Sigmoid colon (tissue), 7 donors: ENCODE measurements at places on chromosomes 4 and X.

- DNase-seq = peak; percentile 78
These were observed at the start of gene EPHA5 for GRCh38 chr4:65670331-65671031. EPHA5 (minus strand) TSS chr4:65670489; CDS start chr4:65669742, 747 bp downstream.

GRCh38 chr4:95095348-95095974, 337.7 kb downstream of the BMPR1B start:
- no peak for DNase-seq

DNA sequence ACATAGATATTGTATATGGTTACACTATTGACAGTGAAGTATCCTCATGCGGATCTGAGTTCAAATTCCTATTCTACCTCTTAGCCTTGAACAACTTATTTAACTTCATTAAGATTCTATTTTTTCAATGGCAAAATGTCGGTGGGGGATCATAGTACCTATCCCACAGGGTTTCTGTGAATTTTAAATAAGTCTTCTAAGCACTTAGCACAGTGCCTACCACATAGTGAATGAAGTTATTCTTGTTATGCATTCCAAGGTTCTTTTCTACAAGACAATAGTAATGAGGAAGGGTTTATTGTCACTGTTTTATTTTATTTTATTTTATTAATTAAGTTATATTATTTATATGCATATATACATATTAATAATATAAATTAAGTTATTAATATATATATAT, 8.8 kb upstream of the ENAM start:
- no peak for DNase-seq

GRCh38 chr4:100827756-100828155, 309.9 kb upstream of the EMCN start:
- DNase-seq = no peak

GRCh38 chrX:29257521-29257920, 670.3 kb downstream of the IL1RAPL1 start:
- DNase-seq = no peak

GRCh38 chr4:115376866-115377265, 263.4 kb upstream of the NDST4 start:
- no peak for DNase-seq

GRCh38 chr4:7677799-7678301, 243.1 kb upstream of the PSAPL1 start:
- no peak for DNase-seq

DNA sequence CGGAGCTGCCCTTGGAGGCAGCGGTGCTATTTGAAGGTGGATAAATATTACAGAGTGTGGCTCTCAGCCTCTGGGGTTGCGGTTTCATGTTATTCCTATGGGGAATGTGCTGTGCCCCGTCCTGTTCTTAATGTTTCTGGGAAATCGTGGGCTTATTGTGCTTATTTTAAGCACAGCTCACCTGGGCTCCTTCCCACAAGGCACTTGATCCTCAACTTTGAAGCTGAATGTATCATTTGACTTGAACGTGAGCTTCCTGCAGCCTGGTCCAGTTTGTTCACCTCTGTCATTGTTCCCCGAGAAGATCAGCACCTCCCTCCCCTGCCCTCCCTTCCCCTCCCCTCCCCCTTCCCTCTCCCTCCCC, 3.9 kb downstream of the SORCS2 start:
- peak; percentile 32 for DNase-seq

GRCh38 chr4:6095023-6095752, 77.0 kb upstream of the C4orf50 start:
- peak; percentile 14 for DNase-seq

DNA sequence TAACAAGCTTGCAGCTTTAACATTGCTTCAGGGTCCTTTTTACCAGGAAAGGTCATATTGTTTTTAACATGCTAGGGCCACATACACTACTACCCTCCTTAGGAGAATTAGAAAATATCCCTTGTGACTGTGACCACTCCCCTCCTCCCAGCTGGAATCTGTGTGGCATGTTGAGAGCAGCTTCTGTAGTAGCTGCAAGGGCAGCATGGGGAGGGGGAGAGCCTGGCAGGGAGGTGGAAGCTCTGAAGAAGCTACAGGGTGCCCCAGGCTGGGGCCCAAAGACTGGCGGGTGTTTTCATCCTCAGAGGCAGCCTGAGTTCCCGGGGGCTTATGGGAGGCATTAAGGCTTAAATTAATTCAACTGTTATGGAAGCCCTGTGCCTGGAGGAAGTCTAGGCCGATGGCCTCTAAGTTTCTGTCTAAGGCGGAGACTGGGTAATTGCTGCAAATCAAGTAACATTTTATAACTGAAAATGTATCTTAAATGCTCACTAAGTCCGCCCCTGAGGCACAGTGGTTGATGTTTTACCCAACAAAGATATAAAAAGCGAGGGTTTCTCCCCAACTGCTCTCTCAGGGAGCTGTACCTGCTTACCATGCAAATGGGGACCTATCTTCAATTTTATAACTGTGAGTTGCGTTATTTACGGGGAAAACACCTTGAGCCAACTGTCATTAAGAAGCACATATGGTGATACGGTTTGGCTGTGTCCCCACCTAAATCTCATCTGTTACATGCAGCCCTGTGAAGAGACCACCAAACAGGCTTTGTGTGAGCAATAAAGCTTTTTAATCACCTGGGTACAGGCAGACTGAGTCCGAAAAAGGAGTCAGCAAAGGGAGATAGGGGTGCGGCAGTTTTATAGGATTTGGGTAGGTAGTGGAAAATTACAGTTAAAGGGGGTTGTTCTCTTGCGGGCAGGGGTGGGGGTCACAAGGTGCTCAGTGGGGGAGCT, 37.4 kb upstream of the STS start:
- DNase-seq = no peak

DNA sequence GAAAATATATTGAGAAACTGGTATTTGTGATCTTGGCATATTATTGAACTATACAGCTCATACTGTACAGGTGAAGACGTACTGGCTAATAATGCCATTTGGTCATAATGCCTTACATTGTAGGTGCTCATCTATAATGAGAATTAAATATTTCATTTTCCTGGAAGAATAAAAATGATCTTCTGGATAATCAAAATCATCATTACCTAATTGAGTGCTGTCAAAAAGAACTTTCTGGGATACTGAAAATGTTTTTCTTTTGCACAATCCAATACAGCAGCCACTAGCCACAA, 4.1 kb downstream of the RASGEF1B start:
- DNase-seq = no peak

DNA sequence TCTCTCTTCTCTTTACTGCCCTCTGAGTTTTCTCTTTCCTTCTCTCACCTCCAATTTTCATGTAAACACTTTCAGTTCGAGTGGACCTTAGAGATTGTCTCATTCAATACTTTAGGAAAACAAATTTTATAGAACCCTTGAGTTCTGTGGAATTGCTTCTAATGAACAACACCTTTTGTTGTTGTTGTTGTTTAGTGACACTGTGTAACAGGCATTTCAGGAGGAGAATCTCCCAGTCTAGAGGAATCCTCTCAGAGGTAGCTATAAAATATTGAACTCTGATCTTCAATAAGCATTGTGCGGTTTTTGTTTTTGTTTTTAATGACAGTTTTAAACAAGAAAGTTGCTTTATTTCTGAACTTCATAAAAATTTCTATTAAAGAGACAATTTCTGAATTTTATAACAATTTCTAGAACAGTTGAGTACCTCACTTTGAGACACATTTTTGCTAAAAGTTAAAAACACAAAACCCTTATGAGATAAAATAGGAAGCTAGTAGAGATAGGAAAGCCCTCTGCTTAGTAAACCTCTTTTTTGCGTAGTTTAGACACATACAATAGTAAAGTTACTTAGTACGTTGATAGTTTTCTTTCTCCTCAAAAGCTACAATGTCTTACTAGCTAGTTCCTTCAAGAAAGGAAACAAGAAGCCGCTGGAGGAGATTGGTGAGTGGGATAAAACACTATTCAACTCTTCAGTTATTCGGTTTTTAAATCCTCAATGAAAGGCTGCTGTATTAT, 38.8 kb downstream of the CLCN3 start:
- DNase-seq = no peak

- DNase-seq = no peak
These were observed 4.3 kb downstream of the BCLAF3 start for GRCh38 chrX:19986531-19986930.

GRCh38 chrX:64204701-64205440, 637 bp downstream of the AMER1 start:
- peak; percentile 71 for DNase-seq

DNA sequence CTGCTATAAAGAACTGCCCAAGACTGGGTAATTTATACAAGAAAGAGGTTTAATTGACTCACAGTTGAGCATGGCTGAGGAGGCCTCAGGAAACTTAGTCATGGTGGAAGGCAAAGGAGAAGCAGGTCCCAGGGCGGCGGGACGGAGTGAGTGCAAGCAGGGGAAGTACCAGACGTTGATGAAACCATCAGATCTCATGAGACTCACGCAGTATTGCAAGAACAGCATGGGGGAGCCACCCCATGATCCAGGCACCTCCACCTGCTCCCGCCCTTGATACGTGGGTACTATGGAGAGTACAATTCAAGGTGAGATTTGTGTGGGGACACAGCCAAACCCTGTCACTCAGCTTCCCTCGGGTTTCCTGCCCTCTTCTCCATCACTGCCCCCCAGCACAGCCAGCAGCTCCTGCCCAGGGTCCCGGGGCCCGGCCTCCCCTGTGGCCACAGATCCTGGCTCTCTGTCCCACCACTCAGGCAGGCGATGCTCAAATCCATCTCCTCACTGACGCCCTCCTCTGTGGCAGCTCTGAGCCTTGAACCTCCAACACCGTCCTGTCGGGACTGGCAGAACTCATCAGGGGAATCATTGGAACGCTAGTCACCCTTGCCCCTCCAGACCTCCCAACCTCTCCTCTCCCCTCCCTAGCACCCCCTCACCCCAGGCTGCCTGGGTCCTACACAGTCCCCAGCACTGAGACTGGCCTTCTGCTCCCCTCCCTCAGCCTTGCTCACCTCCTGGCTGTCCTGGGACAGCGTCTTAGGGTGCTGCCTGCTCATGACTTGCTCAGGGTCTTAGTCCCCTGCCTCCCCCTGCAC, 37.6 kb downstream of the FGFRL1 start:
- peak; percentile 60 for DNase-seq

GRCh38 chr4:110799211-110799610, 176.3 kb upstream of the PITX2 start:
- DNase-seq = no peak

GRCh38 chrX:104310090-104310489, 55.4 kb upstream of the ESX1 start:
- DNase-seq = no peak

DNA sequence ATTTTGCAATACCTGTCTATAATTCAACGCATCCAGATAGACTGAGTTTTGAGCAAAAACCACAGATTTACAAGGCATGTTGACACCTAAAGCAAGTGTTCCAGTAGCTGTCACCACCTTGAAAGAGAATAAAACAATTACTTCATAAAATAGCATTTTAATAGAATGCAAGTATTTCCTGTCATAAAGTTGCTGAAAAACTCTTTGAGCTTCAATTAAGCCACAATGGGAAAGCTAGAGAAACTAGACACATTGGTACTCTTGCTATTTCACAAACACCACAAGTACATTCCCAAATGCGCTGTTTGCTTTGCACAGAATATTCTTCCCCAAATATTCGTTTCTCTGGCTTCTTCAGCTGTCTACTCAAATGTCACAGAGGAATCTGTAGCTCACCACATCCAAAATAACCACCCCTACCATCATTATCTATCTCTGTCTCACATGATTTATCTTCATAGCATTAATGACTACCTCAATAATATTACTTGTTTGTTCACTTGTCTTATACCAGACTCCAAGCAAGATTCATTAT, 70.3 kb downstream of the DDX60 start:
- no peak for DNase-seq

DNA sequence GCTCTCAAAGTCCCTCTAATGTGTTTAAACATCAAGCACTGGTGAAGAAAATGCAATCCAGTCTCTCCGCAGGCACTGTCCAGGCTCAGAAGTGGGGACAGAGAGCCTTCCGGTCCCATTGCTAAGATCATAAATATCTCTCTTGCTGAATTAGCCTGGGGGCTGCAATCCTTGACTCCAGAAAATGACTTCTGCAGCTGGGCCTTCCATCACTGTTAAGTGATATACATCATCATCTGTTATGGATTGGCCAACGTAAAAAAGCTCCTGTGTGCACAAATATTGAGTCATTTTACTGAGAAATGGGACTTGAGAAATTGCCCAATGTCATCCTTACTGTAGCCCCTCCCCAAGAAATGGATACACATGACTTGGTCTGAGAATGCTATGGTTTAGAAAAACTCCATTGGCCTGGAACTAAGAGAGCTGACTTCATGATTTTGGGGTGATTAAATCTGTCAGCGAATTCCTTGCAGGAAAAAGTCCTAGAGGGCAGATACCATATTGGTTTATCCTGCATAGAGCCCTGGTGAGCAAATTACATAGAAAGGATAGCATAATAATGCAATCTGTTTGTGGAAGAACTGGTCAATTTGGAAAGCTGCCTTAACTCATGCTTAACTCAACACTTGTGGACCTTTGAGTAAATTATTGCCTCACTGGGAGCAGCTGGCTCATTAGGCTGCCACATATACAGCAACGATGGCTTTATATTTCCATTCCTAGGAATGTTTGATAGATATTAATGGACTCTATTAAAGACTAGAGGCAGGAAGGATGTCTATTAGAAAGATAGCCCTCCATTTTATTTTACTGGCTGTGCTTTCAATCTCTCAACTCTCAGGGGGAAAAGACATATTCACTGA, 346.1 kb downstream of the GBA3 start:
- DNase-seq = no peak

- no peak for DNase-seq
These were observed 689 bp downstream of the SSR4 start for GRCh38 chrX:153794897-153795816.

DNA sequence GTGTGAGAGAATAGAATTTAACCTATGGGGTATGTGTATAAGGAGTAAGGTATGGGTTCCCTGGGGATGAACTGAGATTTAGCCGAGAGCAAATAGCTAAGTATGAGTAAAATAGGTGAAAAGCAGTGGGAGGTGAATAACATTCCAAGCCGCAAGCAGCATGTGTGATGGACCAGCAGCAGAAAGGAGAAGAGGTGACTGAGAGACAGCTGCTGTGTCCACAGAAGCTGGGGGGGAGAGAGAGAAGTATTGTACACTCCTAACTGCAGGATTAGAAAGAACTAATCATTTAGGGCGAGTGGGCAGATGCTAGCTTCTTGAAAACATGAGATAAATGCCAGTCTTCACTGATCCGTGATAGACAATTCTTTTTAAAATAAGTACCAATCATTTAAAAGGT, 296.0 kb downstream of the KLHL4 start:
- no peak for DNase-seq

DNA sequence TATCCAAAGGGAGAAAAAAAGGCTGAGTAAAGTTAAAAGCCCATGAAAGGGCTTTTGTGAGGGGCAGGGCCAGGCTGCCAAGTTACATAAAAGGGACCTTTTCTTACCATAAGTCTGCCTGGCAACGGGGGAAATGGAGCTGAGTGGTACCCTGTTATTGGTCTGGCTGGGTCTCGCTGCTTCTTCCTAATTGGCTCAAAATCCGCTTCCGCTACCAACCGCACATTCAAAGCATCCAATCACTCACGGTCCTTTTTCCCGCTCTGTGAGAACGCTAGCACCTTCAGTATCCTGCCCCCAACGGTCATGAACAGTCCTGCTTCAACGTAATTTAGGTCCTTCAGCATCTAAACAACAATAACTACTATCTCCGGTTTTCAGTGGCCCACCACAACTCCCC, 611 bp downstream of the TEX11 start:
- no peak for DNase-seq
